ENCODE measurements at places on chromosomes 7 and 10.

GRCh38 chr10:99234041-99234790 is 1.4 kb downstream of the HPSE2 start:
- no peak for DNase-seq

DNA sequence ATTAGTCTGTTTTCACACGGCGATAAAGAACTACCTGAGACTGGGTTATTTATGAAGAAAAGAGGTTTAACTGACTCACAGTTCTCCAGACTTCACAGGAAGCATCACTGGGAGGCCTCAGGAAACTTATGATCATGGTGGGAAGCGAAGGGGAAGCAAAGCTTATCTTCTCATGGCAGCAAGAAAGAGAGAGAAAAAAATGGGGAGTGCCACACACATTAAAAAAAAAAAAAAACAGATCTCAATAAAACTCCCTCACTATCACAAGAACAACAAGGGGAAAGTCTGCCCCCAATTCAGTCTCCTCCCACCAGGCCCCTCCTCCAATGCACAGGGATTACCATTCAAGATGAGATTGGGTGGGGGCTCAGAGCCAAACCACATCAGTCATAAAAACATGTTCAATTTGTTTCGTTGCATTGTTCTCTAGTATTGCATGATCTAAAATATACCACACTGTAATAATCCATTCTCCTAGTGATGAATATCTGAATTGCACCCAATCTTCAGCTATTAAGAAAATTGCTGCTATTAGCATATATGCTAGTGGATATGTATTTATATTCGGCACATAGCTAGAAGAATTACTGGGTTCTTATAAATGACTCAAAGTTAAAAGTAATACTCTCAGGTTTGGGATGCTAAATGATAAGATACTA is 328.9 kb upstream of the KCND2 start:
- DNase-seq: no peak

DNA sequence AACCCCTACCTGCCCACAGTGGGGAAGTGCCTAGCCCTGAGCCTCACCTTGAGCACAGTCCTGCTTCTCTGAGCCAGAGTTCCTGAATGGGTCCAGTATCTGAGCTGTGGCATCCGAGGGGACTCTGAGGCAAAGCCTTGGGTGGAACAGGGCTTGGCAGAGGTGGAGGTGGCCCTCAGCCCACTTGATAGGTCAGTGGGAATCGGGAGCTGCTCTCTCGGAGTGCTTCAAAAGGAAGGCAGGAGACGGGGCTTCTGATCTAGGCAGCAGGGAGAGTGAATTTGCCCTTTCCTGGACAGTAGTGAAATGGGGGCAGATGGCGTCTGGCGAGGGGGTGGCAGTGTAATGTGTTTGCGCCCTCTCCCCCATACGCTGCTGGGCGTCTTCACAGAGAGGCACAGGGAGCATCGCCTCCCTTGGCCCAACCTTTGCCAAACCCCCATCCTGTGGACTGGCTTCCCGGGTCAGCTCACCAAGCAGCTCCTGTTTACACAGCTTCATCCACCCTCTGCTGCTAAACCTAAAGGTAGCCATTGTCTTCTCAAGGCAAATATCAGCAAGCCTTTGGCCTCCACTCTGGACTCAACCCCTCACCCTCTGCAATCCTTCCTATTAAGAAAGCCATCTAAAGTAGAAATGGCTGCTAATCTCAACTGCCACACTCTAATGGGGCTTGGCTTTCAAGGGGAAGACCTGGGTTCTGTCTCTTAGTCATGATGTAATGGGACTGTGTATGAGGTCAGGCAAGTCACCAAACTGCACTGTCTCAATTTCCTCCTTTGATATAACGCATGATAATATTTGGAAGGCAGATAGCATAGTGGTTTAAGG is 21.1 kb upstream of the VDAC2 start:
- no peak for DNase-seq

DNA sequence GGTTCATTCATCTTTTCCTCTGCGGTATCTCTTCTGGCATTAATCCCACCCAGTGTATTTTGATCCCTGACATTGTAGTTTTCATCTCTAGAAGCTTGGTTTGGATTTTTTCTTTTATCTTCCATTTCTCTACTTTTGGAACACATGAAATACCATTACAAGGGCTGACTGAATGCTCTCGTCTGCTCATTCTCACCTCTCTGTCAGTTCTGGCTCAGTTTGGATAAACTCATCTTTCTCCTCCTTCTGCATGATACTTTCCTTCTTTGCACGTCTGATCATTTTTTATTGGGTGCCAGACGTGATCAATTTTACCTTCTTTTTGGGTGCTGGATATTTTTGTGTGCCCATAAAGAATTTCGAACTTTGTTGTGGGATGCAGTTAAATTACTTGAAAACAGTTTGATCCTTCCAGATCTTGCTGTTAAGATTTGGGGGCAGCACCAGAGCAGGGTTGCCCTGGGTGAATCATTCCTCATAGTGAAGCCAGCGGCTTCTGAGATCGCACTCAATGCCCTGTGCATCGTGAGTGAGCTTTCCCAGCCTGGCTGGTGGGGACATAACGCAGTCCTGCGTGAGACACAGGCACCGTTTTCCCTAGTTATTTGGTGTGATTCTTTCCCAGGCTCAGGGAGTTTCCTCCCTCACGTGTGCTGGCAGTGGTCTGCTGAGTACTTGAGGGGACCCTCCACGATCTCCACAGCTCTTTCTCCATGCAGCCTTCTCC is 53.8 kb downstream of the LHPP start:
- no peak for DNase-seq

- DNase-seq: no peak
Measured at GRCh38 chr7:20560325-20561180, 54.9 kb upstream of the ABCB5 start.

- DNase-seq: peak; percentile 61
Measured at GRCh38 chr7:50197549-50197948, 104.5 kb upstream of the ZPBP start.

GRCh38 chr10:114821915-114822443 is 399 bp downstream of the FHIP2A start:
- DNase-seq: no peak

DNA sequence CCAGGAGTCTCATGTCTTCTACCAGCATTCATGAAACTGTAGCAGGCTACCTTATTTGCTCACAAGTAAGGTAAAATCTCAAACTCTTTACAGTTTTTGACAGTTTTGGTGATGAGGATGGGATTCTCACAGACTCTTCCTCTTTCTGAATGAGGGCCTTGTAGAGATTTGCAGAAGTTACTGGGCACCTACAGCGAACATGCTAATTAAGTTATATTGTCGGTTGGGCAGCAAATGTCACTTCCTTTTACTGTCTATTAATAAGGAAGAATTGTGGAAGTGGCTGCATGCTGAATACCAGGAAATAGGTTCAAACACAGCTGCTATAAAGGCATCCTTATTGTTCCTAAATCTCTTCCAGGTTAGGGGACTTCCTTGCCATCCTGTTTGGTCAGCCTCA is 189.6 kb downstream of the DNAJC1 start:
- DNase-seq: no peak

DNA sequence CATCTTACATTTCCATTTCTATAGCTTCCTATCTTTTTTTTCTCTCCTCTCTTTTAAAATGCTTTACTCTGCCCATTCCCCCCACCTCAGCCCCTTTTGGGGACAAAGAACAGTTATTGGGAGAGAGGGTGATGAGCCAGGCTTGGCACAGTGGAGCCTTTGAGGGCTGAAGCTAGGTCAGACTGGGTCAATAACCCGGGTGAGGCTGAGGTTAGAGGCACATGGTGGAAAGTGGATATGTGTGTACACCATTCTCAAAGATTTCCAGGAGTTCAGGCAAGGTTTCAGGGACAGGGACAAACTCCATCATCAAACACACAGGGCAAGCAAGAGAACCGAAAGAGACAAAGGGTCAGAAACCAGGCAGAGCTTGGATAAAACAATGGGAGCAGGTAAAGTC is 11.5 kb downstream of the ABCB4 start:
- DNase-seq: no peak

DNA sequence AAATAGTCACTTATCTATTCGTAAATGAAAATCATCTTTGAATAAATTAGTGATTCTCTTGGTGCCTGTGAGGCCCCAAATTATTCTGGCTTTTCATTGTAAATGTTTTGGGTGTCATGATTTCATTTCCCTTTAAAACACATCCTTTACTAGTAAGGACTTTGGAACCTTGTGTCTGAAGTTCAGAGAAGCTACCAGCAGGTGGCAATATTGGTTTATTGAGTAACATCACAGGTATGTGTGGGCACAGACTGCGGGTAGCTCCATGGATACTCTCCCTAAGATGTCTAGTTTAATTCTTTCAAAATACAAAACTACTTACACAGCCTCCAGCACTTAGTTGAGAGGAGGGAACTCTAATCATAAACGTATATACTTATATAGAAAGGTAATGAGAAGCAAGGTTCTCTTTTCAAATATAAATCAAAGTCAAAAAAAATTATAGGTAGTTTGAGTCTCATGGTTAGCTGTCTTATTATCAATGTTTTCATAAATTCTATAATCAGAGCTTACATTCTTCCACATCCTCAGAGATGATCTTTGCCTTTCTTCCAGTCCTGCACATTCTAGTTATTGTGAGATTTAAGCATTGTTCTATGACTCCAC is 449.6 kb downstream of the GRM8 start:
- peak; percentile 15 for DNase-seq

- peak; percentile 12 for DNase-seq
Measured at GRCh38 chr7:157932498-157933218, 595.9 kb downstream of the DNAJB6 start.

DNA sequence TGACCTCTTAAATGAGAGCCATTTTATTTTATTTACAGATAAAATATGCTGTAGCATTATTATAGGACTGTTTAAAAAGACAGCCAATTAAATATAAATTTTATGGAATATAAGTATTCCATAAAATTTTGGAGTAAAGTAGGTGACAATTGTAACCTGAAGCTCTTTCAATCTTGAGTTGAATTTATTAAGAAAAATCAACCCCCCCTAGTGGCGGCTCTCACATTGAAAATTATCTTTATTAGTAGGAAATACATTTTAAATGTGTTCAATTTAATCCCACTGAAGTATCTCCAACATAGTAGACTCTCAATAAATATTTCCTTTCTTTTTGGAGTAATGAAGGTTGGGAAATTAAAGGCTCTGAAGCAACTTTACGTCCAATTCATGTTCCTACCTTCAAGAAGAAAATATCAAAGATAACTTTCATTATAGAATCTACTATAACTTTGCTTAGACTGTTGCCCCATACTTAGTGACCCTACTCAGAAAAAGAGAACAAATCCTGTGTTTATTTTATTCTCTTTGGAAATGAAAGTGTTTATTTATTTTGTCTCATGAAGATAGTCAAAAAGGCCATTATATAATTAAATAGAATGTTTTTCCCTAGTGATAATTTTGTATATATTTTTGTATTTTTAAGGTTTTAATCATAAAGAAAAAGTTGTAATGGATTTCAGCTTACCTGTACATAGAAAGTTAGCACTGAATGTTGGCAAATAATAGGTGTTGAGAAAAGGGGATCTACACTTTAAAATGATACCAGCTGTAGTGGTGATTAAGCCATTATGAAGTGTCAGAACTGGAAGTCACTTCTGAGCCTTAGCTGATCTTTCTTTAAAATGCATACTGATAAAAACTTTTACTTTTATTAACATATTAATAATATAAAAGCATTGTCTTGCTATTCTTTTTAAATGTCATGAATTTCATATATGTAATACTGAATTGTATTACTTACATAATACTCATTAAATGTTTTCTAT is 3.3 kb downstream of the AHR start:
- DNase-seq: peak; percentile 47

GRCh38 chr10:69464801-69465401 is 13.6 kb downstream of the TSPAN15 start:
- no peak for DNase-seq

DNA sequence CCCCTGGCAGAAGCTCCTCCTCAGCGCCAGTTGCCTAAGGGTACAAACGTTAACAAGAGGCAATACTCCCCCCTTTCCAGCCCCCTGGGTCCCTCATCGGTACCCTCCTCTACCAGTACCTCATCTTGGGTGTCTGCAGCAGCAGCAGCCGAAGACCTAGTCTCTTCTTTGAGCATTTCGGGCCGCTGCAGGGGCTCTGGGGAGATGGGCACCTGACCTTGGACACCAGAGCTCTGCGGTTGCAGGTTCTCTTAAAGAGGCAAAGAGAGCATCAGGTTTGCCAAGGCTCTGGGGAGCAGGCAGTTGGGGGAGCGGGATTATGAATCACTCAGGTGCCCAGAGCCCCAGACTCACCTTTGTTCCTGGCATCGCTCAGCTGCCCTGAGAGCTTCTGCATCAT is 3.5 kb downstream of the FBXL15 start:
- no peak for DNase-seq

- peak; percentile 19 for DNase-seq
Measured at GRCh38 chr7:116499168-116500077, at the start of gene CAV2. CAV2 (plus strand) TSS chr7:116499738; CDS start chr7:116499782, 44 bp downstream.

DNA sequence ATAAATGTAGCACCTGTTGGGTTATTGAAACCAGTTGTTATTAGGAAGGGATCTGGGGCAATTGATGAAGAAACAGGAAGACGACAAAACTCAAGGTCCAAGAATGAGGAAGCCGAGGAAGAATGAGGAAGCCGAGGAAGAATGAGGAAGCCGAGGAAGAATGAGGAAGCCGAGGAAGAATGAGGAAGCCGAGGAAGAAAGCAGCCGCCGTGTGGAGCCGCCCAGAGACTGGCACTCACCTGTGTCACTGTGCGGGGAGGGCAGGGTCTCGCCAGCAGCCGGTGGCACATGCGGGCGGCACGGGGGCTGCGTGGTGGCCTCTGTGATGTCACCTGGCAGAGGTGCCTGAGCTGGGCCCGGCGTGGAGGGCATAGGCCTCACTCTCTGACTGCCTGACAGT is 71.1 kb upstream of the CFAP46 start:
- no peak for DNase-seq

DNA sequence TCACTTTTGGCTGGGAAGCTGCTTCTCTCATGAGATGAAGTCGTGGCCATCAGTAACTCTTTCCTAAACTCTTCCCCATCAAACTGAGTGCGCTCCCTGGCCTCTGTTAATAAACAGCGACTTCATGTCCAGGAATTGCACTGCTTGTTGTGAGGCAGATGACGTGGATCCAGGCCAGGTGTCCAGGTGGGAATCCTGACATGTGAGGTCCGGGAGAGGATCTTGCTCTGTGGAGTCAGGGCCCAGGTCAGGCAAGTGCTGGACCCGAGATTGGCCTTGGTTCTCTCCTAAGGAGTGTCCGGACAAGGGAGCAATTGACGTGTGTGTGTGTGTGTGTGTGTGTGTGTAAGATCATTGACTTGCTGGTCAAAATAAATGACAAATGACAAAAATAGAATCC is 362.7 kb downstream of the GLRX3 start:
- no peak for DNase-seq

DNA sequence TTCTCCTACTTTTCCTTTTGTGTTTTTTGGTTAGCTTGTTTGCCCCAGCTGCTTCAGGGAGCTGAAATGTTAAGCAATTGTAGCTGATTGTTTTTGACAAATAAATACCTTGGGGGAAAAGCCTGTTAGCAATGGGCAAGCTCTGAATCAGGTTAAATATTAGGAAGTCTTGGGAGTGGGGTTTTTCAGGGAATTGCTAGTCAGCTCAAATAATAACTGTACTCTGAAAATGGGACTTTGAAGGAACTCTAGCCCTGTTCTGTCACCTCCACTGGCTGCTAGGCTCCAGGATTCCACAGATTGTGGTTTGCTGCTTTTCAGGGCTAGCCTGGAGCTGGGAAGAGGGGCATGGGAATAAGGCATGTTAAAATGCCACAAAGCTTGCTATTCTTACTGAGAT is 39.5 kb downstream of the ADK start:
- DNase-seq: no peak

All from activated CD8-positive, alpha-beta memory T cell treated with anti-CD3 and anti-CD28 coated beads, Interleukin-2, amount 50 U/mL, for 4 hours (primary cell).